Renal cortical epithelial cell (primary cell): ENCODE measurements at places on chromosomes 7 and 10.
A peak's percentile ranks its signal among the peaks of the same experiment; 100 is the strongest.

DNA sequence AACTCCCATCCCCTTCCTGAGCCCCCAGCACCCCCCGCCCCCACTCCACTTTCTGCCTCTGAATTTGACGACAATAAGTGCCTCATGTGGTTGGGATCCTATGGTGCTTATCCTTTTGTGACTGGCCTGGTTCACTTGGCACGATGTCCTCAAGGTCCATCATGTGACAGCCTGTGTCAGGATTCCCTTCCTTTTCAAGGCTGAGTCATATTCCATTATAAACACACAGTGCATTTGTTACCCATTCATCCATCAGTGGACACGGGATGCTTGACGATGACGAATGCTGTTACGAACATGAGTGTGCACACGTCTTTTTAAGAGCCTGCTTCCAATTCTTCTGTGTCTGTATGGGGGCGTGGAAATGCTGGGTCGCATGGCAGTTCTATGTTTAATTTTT lies 26.7 kb downstream of the SHH start:
- DNase-seq: peak; percentile 18

DNA sequence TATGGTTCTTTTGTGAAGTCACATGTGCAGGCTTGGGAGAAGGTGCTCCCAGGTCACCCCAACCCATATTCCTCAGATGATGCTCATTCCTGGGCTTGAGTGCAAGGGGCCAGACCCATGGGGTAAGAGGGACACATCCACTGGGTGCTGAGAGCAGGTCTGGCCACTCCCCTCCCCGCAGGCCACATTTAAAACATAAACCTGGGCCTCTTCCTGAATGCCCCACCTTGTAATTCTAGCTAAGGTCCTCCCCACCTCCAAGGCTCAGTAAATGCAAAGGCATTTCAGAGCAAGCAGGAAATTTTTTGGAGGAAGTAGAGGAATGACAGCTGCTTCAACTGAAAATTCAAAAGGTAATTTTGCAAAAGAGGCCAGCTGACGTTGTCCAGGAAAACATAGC lies 172.5 kb downstream of the ARHGAP21 start:
- DNase-seq: no peak

DNA sequence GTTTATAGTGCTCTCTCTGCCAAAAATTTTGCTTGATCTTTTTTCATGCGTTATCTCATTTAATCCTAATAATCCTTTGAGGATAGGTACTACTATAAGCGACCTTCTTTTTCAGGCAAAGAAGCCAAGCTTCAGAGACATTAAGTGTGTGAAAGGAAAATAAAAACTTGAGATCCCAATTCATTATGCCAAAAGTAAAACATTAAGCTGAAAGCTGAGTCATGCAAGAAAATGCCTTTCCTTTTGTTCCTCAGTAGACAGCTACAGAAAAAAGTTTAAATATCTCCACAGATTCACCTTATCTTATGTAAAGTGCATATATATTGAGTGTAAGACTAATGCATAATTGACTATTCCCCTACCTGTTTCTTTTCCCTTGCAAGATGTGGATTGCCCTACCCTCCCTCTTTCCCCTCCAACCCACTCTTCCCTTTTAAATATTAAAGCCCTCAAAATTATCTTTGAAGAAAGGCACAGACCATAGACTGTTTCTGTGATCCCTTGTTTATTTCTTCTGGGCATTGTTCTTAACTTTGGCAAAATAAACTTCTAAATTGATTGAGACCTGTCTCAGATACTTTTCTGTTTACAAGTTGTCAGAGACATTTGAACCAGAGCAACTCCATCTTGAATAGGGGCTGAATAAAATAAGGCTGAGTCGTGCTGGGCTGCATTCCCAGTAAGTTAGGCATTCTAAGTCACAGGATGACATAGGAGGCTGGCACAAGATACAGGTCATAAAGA lies 1139.9 kb upstream of the LRRN3 start:
- DNase-seq: peak; percentile 83

DNA sequence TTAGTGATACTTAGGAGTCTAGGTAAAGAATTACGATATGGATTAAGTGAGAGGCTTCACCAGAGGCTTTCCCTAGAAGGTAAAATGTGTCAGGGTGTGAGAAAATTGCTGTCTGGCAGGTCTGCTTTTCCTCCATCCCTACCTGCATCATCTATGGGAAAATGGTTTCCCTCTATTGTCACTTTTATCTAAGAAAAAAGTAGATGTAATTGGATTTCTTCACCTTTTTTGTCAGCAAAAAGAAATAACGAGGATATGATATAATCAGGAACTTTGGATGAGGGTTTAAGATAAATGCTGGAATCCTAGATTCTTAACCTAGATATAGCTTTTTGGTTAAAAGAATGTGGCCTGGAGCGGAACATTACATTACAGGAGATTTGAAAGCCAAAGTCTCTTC lies 146.1 kb downstream of the MAGI2 start:
- DNase-seq: no peak

DNA sequence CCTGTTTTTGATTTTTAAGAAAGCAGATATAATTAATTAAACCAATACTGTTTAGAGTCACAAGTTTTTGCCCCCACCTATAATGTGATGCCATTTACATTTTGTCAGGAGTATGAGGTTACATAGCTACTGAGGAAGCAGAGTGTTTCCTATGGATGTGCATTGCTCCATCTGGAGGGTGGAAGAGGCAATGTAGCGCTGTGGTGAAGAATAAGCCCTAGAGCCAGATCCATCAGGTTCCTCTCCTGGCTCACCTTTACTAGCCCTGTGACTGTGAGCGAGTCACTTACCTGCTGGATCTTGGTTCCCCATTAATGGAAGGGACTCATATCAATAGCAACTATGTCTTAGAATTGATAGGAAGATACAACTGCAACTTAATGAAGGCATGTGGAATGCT lies 216.0 kb downstream of the GPAM start:
- DNase-seq: no peak

DNA sequence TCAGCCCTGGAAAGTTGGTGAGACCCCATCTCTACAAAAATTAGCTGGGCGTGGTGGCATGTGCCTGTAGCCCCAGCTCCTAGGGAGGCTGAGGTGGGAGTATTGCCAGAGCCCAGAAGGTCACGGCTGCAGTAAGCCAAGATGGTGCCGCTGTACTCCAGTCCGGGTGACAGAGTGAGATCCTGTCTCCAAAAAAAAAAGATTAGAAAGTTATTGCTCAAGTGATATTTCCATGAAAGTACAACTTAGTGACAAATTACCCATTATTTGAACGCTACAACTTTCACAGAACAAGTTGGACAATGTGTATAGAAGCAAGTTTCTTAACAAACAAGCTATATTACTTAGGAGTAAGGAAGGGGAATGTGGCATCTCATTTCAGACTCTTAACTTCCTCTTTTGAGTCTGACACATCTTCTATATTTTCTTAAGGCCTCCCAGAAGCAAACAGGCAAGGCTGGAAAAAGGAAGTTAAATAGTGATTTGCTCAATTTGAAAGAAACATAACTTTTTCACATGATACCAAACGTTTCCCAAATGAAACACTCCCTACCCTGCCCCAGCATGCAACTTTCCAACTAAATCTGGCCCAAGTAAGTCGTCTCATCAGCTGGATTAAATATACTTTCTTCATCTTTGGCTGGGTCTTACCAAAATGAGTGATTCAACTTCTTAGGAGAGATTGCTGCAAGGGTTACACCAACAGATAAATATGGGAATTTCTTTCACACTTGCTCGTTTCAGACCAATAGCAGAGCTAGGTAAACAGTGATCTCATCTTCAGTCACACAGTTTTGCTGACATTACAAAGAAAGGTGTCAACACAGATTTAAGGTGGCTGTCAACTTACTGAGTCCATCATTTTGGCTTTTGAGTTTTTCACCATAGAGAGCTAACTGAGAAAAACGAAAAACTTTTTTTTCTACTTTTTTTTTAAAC lies 66.3 kb upstream of the KLF6 start:
- peak; percentile 97 for DNase-seq

DNA sequence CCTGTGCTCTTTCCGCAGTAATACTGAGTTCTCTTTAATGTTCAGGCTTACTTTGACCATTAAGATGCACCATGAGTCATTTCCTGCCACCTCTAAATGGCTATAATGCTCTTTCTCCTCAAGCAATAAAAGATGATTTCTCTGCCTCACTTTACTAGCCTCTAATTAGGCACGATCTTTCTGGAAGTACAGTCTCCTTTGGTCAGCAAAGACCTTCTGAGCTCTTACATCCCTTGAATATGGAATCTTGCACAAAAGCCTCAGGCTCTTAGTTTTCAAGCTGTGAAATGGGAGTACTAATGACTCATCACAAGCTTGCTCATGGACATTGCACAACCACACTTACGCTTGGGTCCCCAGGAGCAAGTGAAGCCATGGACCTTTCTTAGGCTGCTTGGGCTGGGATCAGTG lies 85.9 kb downstream of the FRMD4A start:
- DNase-seq: peak; percentile 71

DNA sequence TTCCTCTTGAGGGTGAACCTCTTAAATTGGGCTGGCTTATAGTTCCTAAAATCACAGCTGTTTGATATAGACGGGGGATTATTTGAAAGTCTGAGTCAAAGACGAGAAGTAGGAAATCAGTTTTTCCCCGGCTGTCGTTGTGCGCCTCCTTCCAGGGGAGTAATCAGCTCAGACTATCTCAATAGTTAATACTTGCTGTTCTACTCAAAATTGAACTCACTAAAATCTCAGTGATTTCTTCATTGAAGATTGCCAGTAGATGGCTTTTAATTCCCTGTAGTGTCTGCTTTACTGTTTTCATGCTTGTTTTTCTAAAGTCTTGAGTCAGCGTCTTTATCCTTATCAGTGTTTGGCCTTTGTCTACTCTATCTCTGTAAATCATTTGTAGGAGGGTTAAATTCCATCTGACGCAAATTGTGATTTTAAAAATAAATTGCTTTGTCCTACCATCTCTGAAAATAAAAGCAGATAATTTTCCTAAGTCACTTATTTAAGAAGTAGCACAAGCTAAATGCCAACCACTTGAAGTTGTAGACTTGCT lies 47.3 kb downstream of the CNNM2 start:
- no peak for DNase-seq

GRCh38 chr7:16644157-16644556 lies 1.4 kb downstream of the ANKMY2 start:
- no peak for DNase-seq

DNA sequence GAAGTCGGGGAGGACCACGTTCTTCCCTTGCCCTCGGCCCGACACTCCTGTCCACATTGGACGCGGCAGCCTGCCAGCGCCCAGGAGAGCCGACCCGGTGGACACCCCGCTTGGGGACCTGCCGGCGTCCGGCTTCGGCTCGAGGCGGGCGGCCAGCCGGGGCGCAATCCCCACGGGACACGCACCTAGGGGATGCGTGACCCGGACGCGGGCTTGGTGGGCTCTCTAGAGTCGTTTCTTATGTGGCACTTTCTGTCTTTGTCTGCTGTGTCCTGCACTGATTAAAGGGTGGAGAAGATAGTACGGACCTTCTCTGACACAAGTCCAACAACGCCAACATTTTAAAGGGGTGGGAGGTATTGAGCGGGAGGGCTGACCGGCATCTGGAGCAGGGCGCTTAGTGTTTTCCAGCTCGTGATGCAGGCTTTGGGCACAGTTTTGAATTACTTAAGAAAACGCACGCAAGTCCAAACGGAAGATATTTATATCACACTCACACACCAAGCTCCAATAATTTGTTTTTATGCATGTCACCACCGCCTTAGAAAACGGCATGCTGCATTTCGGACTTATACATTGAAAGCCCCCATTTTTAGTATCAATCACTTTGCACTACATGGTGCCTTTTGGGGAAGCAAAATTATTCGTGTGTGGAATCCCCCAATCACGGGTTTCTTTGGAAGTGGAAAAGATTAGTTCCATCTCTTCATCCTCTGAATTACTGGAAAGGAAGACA lies 3.9 kb upstream of the SPAG6 start:
- no peak for DNase-seq

GRCh38 chr7:144468990-144469732 lies 65.7 kb upstream of the NOBOX start:
- DNase-seq: peak; percentile 12

DNA sequence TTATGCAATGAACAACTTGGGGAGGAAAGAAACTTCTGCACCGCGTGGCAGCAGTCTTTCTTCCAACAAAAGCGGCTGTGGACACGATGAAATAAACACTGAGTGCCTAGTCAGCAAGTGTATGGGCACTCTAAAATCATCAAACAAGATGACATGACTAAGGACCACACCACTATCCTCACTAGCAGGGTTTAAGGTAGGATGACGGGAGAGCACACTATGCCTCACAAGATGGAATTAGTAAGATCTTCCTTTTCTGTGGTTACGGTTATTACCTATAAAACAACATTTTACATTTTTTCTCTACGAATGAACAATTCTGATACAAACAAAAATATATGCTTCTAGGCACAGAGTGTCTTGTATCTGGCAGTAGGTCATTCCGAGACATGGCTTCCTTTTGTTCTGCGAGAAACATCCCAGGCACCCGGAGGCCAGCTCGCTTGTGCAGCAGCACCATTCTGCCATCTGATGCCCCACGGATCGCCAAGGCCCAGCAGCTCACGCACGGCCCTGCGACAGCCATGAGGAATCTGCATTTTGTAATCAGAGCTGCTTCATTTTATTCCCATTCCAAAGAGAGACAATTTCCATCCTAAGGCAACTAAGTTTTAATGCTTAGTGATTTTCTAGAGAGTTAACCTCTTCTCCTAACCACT lies 54.1 kb upstream of the NCAPG2 start:
- DNase-seq: no peak

DNA sequence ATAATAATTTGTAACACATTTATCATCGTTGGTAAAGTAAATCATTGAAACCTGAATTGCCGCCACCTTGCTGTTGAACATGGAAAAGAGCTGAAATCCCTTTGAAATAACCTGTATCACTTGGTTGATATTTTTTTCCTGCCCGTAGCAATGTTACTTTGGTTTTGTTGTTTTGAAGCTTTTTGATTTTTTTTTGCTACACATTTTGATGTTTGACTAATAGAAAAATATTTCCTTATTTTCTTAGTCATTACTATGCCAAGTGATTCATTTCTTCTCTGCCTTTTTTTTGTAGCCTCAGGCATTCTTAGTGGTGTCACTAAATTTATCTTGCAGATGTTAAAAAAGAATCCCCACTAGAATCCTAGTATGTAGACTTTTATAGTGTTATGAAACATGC lies 235.1 kb upstream of the MEOX2 start:
- DNase-seq: peak; percentile 6

- no peak for DNase-seq
Measured at GRCh38 chr10:87659571-87660483, at the start of gene PAPSS2. PAPSS2 (plus strand) TSS chr10:87659878; CDS start chr10:87659982, 104 bp downstream.

DNA sequence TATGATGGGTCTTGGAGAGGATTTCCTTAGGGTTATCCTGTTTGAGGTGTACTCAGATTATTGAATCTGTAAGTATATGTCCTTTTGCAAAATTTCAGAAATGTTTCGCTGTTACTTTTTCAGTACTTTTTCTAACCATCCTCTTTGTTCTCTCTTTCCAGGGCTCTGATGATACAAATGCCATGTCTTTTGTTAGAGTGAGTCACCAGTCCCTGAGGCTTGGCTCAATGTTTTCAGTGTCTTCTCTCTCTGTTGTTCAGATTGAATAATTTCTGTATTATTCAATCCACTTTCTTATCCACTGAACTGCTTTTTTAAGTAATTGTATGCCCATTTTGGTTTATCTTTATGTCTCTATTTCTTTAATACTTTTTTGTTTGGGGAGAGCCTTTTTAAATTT lies 449.4 kb downstream of the TNS3 start:
- peak; percentile 33 for DNase-seq
